Mucosa of gallbladder (tissue), 1 donor: ENCODE measurements at places on chromosomes 3 and 15. TPM values are rescaled to one million over a fixed set of nuclear protein-coding genes. Genes with fewer than 3 reads are reported as not detected.

The IL16 gene
- 16.5 TPM for total RNA-seq

The HGD gene
- 211 TPM for total RNA-seq

The GOLGA6D gene
- total RNA-seq: 0.12 TPM

The UTS2B gene
- total RNA-seq: 2.6 TPM

The C3orf80 gene
- 0.55 TPM for total RNA-seq

The RAB43 gene
- 36.2 TPM for total RNA-seq

The MTHFS gene
- total RNA-seq: 45.8 TPM

The MUC20 gene
- total RNA-seq: 198 TPM

The RBP2 gene
- 12.2 TPM for total RNA-seq

The SAXO2 gene
- total RNA-seq: 12.3 TPM

The ARIH2 gene
- total RNA-seq: 76.7 TPM

The MASP1 gene
- 17.8 TPM for total RNA-seq

The RTP1 gene
- not detected for total RNA-seq

The NR2F2 gene
- total RNA-seq: 288 TPM

The ACVR2B gene
- total RNA-seq: 8.6 TPM

The CFAP20DC gene
- total RNA-seq: 1.9 TPM

The P3H2 gene
- 11.4 TPM for total RNA-seq

The GOLGA8G gene
- not detected for total RNA-seq

The CCRL2 gene
- 9.1 TPM for total RNA-seq

The SAMD7 gene
- total RNA-seq: not detected

The MEGF11 gene
- total RNA-seq: 0.35 TPM

The THSD4 gene
- 71.2 TPM for total RNA-seq

The GXYLT2 gene
- 12.1 TPM for total RNA-seq

The ADIPOQ gene
- total RNA-seq: 0.26 TPM

The GPR27 gene
- total RNA-seq: 4.5 TPM

The ATP13A5 gene
- 0.86 TPM for total RNA-seq

The NTRK3 gene
- 1.6 TPM for total RNA-seq

The USP13 gene
- total RNA-seq: 9.4 TPM

The BCL2A1 gene
- total RNA-seq: 1.9 TPM

The C3orf62 gene
- total RNA-seq: 5.0 TPM

The ALDH1A2 gene
- total RNA-seq: 134 TPM

The CLDN16 gene
- 3.2 TPM for total RNA-seq

The DUT gene
- total RNA-seq: 95.0 TPM

The CFAP92 gene
- total RNA-seq: 3.3 TPM

The CHRNB4 gene
- not detected for total RNA-seq

The LRRC58 gene
- 16.6 TPM for total RNA-seq

The LTF gene
- total RNA-seq: 0.83 TPM

The TGM4 gene
- not detected for total RNA-seq

The DUOX2 gene
- 366 TPM for total RNA-seq

The CYP11A1 gene
- total RNA-seq: 0.72 TPM

The CACNA2D2 gene
- 1.8 TPM for total RNA-seq

The DCBLD2 gene
- total RNA-seq: 23.2 TPM

The GPR149 gene
- not detected for total RNA-seq

The NPAP1 gene
- total RNA-seq: 0.17 TPM

The POLQ gene
- total RNA-seq: 0.37 TPM

The FBLN2 gene
- 44.3 TPM for total RNA-seq

The ADCY5 gene
- 25.8 TPM for total RNA-seq

The DNAH12 gene
- 0.52 TPM for total RNA-seq

The ATP10A gene
- total RNA-seq: 19.8 TPM

The NR2E3 gene
- total RNA-seq: 3.0 TPM

The FAIM gene
- 19.5 TPM for total RNA-seq

The MGA gene
- total RNA-seq: 39.4 TPM

The CCDC39 gene
- total RNA-seq: not detected

The PSTPIP1 gene
- total RNA-seq: 16.3 TPM
